ENCODE measurements at places on chromosomes 4 and X. TPM values are rescaled to one million over a fixed set of nuclear protein-coding genes. Genes with fewer than 3 reads are reported as not detected.

- no peak for DNase-seq
Observed at GRCh38 chrX:130081421-130082045, 28.8 kb downstream of the ELF4 start.

GRCh38 chrX:39969819-39970504 is 127.8 kb downstream of the BCOR start:
- DNase-seq = no peak

DNA sequence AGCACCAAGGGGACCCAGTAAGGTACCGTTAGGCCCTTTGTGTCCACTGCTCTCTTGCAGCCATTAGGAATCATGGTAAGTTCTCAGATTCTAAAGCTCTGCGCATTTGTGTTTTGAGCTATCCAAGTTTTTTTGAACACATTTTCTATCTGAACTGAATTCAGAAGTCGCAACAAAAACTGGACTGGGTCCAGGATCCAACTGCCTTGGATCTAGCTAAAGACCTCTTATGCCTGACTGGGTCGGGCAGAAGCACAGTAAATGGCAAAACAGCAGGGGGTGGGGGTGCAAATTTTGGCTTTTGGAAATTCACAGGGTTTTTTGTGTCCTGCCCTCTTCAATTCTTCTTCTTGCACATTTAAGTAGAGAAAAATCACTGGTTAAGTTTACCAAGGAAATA is 30.0 kb downstream of the RCHY1 start:
- DNase-seq = no peak

DNA sequence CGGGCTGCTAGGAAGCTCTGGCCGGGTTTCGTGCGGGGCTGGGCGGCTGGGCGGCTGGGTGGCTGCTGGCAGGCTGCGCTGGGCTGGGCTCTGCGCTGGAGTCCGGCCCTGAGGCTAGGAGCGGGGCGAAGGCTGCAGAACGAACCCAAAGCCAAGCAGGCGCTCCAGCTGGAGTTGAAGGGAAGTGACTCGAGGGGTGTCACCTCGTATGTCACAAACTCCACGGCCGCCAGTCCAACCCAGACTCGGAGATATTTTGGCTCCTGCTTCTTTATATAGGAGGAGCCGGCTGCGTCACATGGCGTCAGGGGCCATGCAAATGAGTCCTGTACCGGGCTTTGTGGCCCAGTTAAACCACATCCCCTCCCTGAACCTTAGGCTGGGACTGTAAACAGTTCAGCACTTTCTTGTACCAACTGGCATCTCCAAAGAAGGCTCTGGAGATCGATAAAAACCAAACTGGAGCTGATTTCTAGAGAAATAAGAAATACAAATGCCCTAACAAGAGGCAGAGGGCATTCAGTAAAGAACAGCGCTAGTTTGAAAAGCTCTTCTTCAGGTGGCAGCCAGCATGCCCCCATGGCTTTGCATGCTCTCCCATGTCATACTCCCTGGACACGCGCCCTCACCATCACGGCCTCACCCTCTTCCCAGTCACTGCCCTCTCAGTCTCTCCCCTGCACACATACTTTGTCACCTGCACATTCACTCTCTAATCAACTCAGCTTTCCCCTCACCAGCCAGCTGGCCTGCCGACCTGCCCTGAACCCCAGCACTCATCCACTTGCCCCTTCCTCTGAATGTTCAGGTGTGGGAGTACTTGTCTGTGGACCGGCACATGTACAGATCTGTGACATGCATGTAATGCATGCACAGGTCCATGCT is 58.5 kb downstream of the TSC22D3 start:
- DNase-seq = peak; percentile 62

- DNase-seq = no peak
Observed at GRCh38 chrX:149458586-149458985, 46.5 kb downstream of the IDS start.

- no peak for DNase-seq
Observed at GRCh38 chr4:159367781-159368080, 264.9 kb downstream of the RAPGEF2 start.

DNA sequence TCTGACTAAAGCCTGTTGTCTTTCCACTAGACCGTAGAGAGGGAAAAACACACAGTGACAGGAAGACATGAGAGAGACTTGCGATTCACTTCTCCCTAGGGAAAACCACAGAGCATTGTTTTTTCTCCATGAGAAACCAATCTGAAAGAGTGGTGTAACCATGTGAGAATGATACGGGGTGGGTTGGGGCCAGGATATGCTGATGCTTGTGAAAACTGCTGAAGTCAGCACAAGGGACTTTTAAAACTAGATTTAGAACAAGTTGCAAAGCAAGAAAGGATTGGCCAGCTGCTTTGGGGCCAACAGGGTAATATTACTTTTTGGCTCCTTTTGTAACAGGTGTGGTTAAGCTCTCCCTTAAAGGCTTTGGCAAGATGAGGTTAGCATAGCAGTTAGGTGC is 66.1 kb downstream of the NHSL2 start:
- DNase-seq = no peak

DNA sequence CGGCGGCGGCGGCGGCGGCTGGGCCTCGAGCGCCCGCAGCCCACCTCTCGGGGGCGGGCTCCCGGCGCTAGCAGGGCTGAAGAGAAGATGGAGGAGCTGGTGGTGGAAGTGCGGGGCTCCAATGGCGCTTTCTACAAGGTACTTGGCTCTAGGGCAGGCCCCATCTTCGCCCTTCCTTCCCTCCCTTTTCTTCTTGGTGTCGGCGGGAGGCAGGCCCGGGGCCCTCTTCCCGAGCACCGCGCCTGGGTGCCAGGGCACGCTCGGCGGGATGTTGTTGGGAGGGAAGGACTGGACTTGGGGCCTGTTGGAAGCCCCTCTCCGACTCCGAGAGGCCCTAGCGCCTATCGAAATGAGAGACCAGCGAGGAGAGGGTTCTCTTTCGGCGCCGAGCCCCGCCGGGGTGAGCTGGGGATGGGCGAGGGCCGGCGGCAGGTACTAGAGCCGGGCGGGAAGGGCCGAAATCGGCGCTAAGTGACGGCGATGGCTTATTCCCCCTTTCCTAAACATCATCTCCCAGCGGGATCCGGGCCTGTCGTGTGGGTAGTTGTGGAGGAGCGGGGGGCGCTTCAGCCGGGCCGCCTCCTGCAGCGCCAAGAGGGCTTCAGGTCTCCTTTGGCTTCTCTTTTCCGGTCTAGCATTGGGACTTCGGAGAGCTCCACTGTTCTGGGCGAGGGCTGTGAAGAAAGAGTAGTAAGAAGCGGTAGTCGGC is 528 bp downstream of the FMR1 start:
- DNase-seq = peak; percentile 45

DNA sequence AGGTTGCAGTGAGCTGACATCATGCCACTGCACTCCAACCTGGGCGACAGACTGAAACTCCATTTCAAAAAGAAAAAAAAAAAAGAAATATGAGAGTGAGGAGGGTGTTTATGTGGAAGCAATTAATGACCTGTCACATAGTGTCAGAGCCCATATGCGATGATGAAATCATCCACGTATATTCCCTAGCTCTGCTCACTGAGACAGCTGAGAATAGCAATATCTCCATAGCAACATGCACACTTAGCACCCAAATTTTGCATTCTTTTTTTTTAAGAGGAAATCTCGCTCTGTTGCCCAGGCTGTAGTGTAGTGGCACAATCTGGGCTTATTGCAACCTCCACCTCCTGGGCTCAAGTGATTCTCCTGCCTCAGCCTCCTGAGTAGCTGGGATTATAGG is 31.5 kb upstream of the OPHN1 start:
- DNase-seq = no peak

DNA sequence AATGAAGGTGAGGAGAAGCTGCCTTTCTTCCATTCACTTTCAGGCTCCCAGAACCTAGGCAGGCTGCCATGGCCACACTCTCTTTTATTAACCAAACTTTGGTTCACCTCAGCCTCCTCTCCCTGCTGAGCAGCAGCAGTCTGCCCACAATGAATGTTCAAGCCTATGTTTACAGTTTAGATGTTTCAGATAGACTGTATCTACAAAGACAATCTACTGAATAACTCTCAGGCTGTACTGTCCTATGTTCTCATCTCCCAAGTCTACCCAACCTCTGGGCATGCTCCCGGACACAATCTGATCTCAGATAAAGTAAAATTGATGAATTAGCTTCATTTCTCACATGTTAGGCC is 59.2 kb upstream of the TMEM164 start:
- no peak for DNase-seq

- no peak for DNase-seq
Observed at GRCh38 chr4:45241976-45242375, 515.6 kb upstream of the GNPDA2 start.

GRCh38 chr4:13912966-13913365 is 285.4 kb upstream of the BOD1L1 start:
- no peak for DNase-seq

DNA sequence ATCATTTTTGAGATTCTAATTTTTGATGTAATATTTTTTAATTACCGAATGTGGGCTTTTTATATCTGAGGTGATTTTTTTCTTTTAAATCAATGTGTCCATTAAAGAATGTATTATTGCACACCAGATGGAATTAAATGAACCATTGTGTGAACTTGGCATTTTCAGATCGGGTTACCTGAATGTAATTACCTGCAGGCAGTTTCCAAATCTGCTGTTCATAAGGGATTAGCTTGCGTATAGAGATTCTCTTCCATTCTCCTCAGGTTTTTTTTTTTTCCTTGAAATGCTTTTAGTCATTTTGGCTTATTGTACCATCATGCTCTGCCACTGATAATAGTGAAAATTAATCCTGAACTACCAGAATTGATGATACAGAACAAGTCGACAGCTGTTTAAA is 511.5 kb upstream of the ATOH1 start:
- DNase-seq = no peak

GRCh38 chr4:56106180-56107147 is 157.7 kb downstream of the CEP135 start:
- no peak for DNase-seq

DNA sequence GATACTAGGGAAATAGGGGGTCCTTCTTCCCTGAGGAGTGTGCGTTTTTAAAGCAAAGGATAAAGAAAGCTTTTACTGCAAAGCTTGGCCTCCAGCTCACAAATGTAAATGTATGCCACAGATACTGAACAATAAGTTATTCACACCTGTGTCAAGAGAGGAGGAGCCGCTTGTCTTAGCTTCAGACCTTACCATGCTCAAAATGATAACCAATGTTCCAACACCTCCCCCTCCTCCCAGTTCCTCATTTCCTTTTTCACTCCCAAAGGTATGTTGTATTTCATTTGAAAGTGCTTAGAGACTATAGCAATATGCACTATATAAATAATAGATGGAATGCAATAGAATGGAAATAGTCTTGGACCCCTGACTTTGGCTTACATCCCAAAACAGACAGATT is 47.0 kb upstream of the RAPGEF2 start:
- no peak for DNase-seq

DNA sequence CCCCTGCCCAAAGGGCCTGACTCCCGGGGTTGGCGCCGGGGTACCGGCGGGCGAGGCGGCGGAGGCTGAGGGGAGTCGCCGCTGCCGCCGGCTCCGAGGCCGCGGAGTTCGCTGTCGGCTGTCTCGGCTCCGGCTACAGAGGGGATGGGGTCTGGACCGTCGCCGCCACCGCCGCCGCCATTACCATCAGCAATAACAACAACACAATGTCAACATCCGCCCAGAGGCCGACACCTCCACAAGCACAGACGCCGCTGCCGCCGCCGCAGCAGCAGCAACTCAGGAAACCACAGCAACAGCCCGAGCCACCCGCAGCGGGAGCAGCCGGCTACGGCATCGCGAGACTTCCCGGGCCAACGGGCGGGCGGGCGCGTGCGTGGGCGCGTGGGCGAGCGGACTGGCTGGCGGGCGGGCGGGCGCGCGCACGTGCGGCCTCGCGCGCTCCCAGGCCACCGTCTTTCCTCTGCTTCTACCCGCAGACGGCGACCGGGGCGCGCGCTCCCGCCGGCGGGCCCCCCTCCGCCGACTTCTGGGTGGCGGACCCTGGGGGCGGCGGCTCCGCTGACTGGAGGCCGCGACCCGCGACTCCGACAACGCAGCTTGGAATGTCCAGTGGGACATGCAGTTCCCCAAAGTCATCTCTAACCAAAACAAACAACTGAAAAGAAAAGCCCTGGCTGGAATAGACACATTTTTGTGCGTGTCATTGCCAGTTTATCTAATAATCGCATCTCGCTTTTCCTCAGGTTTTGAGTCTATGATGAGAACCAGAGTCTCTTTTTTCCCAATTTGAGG is at the start of gene CHIC2:
Gene CHIC2 (minus strand): TSS at position 289 of the 795 bp plus-strand sequence. CDS start 305 bp downstream, outside the sequence.
- DNase-seq = peak; percentile 93

DNA sequence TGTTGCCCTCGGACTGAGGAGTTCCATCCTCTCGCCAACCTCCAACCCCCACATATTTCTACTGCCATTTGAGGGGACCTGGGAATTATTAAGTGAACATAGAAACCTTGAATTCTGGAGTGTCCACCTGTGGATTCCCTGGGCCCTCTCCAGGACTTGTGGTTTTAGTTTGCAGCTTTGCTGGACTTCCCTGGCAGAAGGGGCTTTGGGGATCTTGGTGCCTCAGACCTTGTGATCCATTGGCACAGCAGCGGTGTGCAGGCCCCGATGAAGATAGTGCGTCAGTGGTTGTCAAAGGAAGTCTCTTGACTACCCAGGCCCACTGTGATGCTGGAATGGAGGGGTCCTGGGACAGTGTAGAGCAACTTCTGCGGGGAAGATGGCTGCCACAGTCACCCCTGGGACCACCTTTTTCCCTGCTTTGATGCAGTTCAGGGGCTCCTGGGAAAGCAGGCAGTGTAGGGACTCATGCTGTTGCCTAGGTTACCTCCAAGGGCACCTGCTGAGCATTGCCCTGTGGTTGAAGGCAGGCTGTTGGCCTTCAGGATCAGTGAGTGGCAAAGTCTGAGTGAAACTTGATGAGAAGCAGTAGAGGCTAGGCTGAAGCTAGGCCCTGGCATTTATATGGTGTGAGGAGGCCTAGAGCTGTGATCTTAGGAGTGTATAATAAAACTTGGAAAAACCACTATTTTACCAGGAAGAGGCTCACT is 2.2 kb downstream of the SLC16A2 start:
- no peak for DNase-seq

- DNase-seq = peak; percentile 61
Observed at GRCh38 chr4:40149960-40150385, 46.9 kb upstream of the RHOH start.

GRCh38 chr4:146124023-146124680 is 51.4 kb upstream of the LSM6 start:
- DNase-seq = no peak

DNA sequence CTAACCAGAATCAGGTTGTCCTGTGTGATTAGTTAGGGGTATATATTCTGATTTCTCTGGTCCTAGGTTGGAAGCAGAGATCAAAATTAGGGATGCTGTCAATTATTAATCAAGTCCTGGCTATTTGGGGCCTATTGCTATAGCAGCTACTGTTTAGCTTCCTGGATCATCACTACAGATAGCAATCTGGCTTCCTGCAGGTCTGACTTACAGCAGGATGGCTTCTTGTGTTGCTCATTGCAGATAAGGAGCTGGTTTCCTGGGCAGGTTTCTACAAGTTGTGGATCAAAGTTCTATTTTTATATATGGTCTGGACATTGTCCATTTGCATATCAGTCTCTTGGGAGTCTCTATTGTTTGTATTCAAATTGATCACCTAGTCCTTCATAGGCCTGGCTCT is 57.7 kb upstream of the C4orf54 start:
- DNase-seq = no peak

- DNase-seq = no peak
Observed at GRCh38 chrX:155857561-155857960, 23.6 kb upstream of the VAMP7 start.

The BTC gene
- 0.61 TPM for total RNA-seq

The NSUN7 gene
- not detected for total RNA-seq

The FAM53A gene
- 5.2 TPM for total RNA-seq

The CPE gene
- 4.7 TPM for total RNA-seq

The WNK3 gene
- 0.96 TPM for total RNA-seq

The SERTM2 gene
- not detected for total RNA-seq

The SH3TC1 gene
- total RNA-seq = 8.0 TPM

The ZNF732 gene
- not detected for total RNA-seq

The FGG gene
- not detected for total RNA-seq
